ENCODE measurements at places on chromosomes 5 and 9. TPM values are rescaled to one million over a fixed set of nuclear protein-coding genes. Genes with fewer than 3 reads are reported as not detected.

PHF24 gene
- total RNA-seq = 2.2 TPM

DNA sequence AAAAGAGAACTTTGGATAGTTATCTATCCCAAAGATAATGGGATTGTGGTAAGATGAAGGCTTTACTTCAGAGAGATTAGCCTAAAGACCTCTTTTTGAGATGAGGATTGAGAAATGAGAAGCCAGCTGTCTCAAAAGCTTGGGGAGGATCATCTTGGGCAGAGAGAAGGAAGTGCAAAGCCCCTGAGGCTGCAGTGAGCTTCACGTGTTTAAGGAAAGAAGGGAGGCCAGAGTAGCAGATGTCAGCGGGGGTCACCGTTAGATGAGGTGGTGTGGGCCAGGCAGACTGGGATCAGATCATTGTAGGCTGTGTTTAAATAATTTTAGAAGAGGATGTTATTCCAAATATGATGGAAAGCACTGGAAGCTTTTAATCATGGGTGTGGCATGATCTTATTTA is 270.1 kb downstream of the ARHGEF28 start:
- no peak for DNase-seq
- no peaks in the 10 kb centered on the region for H3K27me3 ChIP-seq
- no peaks in the 10 kb centered on the region for H3K36me3 ChIP-seq
- no peak overlapping the region for H3K27ac ChIP-seq
- no peaks in the 10 kb centered on the region for H3K4me1 ChIP-seq

GOLM1 gene
- 13.3 TPM for total RNA-seq

GRCh38 chr9:36872641-36873040 is 161.4 kb downstream of the PAX5 start:
- no peak overlapping the region for H3K27ac ChIP-seq
- H3K4me1 ChIP-seq = no peaks in the 10 kb centered on the region
- peak; percentile 35 for DNase-seq
- H3K4me3 ChIP-seq = no peak overlapping the region
- H3K36me3 ChIP-seq = no peaks in the 10 kb centered on the region

DNA sequence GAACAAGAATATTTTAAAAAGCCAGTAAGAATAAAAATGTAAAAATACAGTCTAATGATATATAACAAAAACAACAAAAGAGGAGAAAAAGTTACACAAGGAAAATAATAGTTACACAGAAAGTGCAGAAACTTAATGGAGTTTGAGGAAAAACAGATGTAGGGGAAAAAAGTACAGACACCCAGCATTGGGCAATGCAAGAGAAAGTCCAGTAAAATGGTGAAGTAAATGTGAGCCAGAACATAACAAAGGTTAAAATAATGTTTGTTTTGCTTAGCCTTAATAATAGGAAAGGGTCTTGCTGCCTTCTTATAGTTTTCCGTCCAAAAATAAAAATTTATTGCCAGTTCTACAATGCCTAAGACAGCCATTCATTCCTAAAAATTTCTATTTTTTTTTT is 364.2 kb downstream of the NNT start:
- H3K27ac ChIP-seq = no peak overlapping the region
- no peak overlapping the region for H3K4me3 ChIP-seq
- no peaks in the 10 kb centered on the region for H3K4me1 ChIP-seq
- no peaks in the 10 kb centered on the region for H3K27me3 ChIP-seq
- no peak for DNase-seq

DNA sequence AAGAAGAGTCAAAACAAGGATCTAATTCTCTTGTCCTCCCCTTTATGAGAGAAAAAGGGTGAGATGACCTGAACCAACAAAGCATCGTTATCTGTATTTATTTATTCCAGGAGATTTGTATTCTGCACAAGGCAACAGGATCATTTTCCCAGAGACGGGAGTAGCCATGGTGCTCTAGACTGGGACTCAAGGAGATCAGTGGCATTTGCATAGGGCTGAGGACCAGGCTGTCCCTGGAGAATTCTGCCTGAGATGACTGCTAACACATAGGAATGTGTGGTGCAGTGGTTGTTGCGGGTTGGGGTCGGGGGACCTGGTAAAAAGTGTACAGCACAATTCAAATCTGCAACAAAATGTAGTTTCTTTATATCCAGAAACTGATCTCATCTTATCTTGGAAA is 22.3 kb upstream of the ZNF474 start:
- no peaks in the 10 kb centered on the region for H3K36me3 ChIP-seq
- H3K27ac ChIP-seq = no peak overlapping the region
- no peaks in the 10 kb centered on the region for H3K27me3 ChIP-seq
- no peak overlapping the region for H3K4me3 ChIP-seq
- no peak for DNase-seq

- no peak overlapping the region for H3K27ac ChIP-seq
- peaks cover 10% of the 10 kb centered on the region for H3K4me1 ChIP-seq
- peaks cover 6% of the 10 kb centered on the region for H3K36me3 ChIP-seq
- no peak for DNase-seq
- H3K4me3 ChIP-seq = no peak overlapping the region
Measured at GRCh38 chr5:65699338-65699737, 22.6 kb downstream of the SGTB start.
